ENCODE measurements at places on chromosomes 7 and 10. TPM values are rescaled to one million over a fixed set of nuclear protein-coding genes. Genes with fewer than 3 reads are reported as not detected.

- DNase-seq: no peak
- H3K27me3 ChIP-seq: no peaks in the 10 kb centered on the region
- no peak overlapping the region for H3K27ac ChIP-seq
- H3K4me1 ChIP-seq: no peaks in the 10 kb centered on the region
- no peaks in the 10 kb centered on the region for H3K36me3 ChIP-seq
Observed at GRCh38 chr7:95861041-95861440, 88.7 kb downstream of the DYNC1I1 start.

GRCh38 chr7:39429421-39429820, 136.8 kb upstream of the YAE1 start:
- H3K4me1 ChIP-seq: no peaks in the 10 kb centered on the region
- no peak overlapping the region for H3K4me3 ChIP-seq
- DNase-seq: no peak
- no peaks in the 10 kb centered on the region for H3K36me3 ChIP-seq

- no peaks in the 10 kb centered on the region for H3K36me3 ChIP-seq
- H3K4me1 ChIP-seq: no peaks in the 10 kb centered on the region
- no peak for DNase-seq
Observed at GRCh38 chr10:107665459-107665858, 501.0 kb upstream of the SORCS1 start.

GRCh38 chr10:117112220-117112619, 25.9 kb downstream of the VAX1 start:
- H3K4me3 ChIP-seq: no peak overlapping the region
- H3K4me1 ChIP-seq: no peaks in the 10 kb centered on the region
- peaks cover 2% of the 10 kb centered on the region for H3K27me3 ChIP-seq
- no peak overlapping the region for H3K27ac ChIP-seq
- H3K36me3 ChIP-seq: no peaks in the 10 kb centered on the region
- DNase-seq: no peak

GRCh38 chr7:38561166-38561565, 70.0 kb downstream of the AMPH start:
- H3K27me3 ChIP-seq: peaks cover 9% of the 10 kb centered on the region
- DNase-seq: no peak
- H3K4me3 ChIP-seq: no peak overlapping the region
- H3K36me3 ChIP-seq: no peaks in the 10 kb centered on the region
- H3K4me1 ChIP-seq: no peaks in the 10 kb centered on the region
- H3K27ac ChIP-seq: no peak overlapping the region

DNA sequence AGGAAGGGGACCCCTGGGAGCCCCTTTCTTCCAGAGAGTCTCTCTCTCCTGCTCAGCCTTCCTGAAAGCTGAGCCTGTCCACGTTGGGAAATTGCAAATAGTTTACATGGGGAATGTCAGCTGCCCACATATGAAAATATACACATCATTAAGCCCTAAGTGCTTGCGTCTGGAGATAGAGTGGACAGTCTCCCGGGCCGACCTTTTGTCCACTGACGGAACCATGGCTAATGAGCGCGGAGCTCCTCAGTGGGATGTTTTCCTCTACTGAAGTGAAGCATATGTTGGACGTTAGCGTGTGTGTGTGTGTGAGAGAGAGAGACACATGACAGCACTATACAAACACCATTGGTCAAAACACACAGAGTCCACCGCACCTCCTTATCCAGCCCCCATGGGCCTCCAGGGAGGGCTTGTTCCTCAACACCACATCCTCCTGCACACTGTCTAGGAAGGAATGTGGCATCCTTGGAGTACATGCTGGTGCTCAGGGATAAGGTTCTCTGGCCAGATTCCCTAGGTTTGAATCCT, 128.4 kb downstream of the RGS10 start:
- H3K36me3 ChIP-seq: peaks cover 4% of the 10 kb centered on the region
- DNase-seq: no peak
- no peak overlapping the region for H3K27ac ChIP-seq
- H3K27me3 ChIP-seq: no peaks in the 10 kb centered on the region
- no peaks in the 10 kb centered on the region for H3K4me1 ChIP-seq

DNA sequence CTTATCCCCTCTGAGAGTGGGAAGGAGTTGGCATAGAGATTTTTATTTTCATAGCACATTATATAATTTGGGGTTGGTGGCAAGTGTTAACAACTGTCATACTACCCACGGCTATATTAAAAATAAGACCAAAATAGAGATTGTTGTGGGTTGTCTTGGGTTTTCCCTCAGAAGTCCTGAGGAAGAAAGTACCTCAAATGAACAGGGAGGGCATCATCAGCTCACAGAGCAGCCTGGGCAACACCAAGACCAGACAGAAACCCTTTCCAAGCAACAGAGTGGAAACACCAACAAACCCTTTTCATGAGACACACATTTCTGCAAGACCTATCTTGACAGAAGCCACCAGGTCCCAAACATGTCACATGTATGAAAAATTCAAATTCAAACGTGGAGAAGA, 121.2 kb downstream of the GLI3 start:
- H3K27me3 ChIP-seq: no peaks in the 10 kb centered on the region
- H3K4me1 ChIP-seq: no peaks in the 10 kb centered on the region
- H3K4me3 ChIP-seq: no peak overlapping the region
- no peak for DNase-seq
- no peaks in the 10 kb centered on the region for H3K36me3 ChIP-seq
- H3K27ac ChIP-seq: no peak overlapping the region

DNA sequence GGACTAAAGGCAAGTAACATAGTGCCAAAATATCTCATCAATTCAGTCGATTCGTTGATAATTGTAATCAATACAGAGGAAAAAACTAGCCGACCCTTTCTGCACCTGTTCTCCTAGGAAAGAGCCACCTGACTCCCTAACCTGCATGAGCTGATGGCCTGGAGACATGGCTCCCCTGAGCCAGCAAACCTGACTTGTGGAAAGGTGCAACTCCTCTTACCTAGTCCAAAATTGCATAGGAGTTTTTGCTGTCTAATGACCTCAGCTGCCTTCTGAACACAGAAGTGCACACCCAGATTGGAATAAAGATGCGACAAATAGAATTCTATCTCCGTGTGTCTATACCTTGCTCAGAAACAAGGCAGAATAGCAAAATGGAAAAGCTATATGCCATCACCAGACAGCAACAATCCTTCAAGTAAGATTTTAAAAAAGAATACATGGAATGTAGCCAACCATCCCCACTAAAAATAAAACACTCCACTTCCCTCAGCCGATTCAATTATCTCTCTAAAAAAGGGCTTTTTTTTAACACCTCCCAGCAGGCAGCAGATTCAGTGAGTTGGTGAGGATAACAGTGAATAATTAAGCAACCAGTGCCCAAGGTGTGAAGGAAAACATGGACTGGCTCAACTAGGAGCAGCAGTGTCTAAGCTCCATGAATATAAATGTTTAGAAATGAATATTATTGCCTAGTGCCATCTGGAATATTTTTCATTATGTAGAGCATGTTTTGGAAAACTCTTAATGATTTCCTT, 26.6 kb upstream of the LMTK2 start:
- H3K4me1 ChIP-seq: no peaks in the 10 kb centered on the region
- no peak overlapping the region for H3K27ac ChIP-seq
- no peaks in the 10 kb centered on the region for H3K27me3 ChIP-seq

DNA sequence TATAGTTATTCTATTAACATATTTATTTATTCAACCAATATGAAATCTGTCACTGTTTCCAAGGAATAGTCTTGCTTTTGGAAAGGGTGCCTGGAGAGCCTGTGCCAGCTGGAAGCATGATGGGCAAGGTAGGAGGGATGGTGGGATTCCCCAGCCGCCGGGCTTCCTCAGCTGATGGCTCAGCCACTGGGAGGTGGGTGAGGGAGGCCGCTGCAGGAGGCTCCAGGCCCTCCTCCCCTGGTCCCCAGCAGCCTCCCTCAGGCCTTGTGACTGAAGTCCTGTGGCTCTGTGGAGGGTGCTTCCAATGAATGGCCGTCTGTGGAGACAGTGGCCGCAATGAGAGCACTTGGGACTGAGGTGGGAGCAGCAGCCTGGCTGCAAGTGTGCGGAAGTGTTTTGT, 27.0 kb downstream of the SPAG6 start:
- H3K36me3 ChIP-seq: no peaks in the 10 kb centered on the region
- no peak overlapping the region for H3K27ac ChIP-seq
- no peak for DNase-seq
- H3K27me3 ChIP-seq: no peaks in the 10 kb centered on the region
- no peak overlapping the region for H3K4me3 ChIP-seq

DNA sequence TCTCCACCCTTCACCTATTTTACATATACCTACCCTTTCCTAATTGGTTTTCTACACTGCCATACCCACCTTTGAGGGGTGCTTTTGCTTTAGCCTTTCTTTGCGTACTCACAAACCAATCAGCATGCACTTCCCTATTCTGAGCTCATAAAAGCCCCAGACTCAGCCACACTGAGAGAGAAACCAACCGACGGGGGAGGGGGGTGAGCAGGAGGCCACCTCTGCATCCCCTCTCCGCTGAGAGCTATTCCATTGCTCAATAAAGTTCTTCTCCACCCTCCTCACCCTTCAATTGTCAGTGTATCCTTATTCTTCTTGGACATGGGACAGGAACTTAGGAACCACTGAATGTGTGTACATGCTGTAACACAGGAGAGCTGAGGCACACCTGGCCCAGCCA, 9.0 kb upstream of the FKBP9 start:
- H3K4me1 ChIP-seq: no peaks in the 10 kb centered on the region
- H3K36me3 ChIP-seq: peaks cover 5% of the 10 kb centered on the region
- H3K27ac ChIP-seq: no peak overlapping the region

- H3K4me3 ChIP-seq: no peak overlapping the region
- H3K36me3 ChIP-seq: no peaks in the 10 kb centered on the region
- no peaks in the 10 kb centered on the region for H3K27me3 ChIP-seq
- DNase-seq: no peak
Observed at GRCh38 chr10:98257961-98258360, 10.0 kb downstream of the LOXL4 start.

DNA sequence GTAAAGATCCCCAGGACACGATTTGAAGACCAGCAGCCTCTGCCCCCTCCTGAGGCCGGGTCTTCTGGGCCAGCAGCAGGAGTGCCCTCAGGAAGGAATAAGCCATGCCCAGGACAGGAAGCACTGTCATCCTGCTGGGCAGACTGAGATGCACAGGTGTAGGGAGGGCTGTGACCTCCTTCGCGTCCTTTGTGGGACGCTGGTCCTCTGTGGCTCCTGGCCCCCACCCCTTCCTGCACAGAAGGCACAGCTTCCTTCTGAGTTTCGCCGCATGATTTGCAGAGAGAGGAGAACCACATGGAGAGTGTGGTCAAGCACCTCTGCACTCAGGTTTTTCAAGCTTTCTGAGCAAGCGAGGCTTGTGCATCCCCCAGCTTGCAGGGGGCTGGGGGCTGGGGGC, 112.7 kb downstream of the RGS10 start:
- H3K36me3 ChIP-seq: peaks cover 66% of the 10 kb centered on the region
- H3K4me3 ChIP-seq: no peak overlapping the region
- H3K27ac ChIP-seq: no peak overlapping the region
- H3K4me1 ChIP-seq: peaks cover 7% of the 10 kb centered on the region
- no peaks in the 10 kb centered on the region for H3K27me3 ChIP-seq
- no peak for DNase-seq

DNA sequence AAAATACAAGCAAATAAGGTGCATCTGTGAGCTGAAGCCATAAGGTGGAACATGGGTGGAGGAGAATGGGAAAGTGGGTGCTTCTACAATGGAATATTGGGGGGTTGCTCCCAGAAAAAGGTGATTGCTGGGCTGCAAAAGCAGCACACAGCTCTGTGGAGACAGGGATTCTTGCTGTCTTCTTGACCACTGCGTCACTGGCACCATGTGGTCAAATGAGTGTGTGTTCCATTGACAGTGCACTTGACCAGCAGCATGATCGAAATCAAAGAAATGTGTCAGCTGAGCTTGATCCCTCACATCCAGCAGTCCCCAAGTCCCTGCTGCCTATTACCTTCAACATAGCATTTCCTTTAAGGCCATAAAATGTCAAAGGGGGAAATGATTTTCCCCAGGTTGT, 56.2 kb downstream of the GPR26 start:
- DNase-seq: no peak
- no peak overlapping the region for H3K4me3 ChIP-seq
- no peaks in the 10 kb centered on the region for H3K27me3 ChIP-seq
- no peaks in the 10 kb centered on the region for H3K4me1 ChIP-seq

DNA sequence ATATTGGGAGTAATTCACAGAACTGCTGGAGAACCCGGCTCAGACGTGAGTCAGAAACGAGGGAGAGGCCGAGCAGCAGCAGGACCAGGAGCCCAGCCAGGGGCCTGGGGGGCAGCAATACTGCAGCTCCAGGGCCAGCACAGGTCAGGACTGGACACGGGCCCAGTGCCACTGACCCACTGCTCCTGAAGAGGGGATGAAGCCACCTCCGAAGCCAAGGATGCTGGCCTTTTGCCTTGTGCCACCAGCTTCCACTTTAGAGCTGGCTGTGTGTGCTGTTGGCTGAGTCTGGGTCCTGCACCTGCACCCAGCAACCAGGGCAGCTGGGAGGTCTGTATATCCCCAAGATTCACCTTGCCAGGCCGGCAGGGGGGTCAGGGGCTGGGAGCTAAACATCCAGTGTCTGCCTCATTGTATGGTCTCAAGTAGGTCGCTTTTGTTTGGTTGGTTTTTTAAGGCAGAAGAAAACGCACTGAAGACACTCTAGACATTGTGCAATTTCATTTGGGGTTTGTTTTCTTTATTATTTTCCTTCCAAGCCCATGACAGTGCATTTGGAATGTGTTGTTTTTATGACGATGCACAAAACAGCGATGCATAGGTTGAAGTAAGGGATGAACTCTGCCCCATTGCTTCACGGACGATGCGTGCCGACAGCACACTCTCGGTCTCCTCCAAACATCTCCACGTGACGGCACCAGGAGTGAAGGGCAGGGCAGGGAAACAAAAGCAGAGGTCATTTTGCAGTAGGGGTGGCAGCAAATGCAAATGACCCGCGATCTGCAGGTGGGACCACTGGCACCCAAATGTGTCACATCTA, 27.7 kb upstream of the INSIG1 start:
- no peak overlapping the region for H3K27ac ChIP-seq
- no peaks in the 10 kb centered on the region for H3K27me3 ChIP-seq

- H3K36me3 ChIP-seq: no peaks in the 10 kb centered on the region
- peaks cover 4% of the 10 kb centered on the region for H3K27me3 ChIP-seq
Observed at GRCh38 chr10:130412317-130412716, 276.1 kb downstream of the GLRX3 start.

GRCh38 chr10:121947343-121948330, 19.8 kb upstream of the ATE1 start:
- H3K4me3 ChIP-seq: no peak overlapping the region
- H3K27ac ChIP-seq: no peak overlapping the region
- H3K27me3 ChIP-seq: no peaks in the 10 kb centered on the region
- no peak for DNase-seq
- H3K36me3 ChIP-seq: no peaks in the 10 kb centered on the region

GRCh38 chr10:60375293-60376004, 14.2 kb downstream of the ANK3 start:
- no peak overlapping the region for H3K4me3 ChIP-seq
- no peaks in the 10 kb centered on the region for H3K27me3 ChIP-seq
- DNase-seq: no peak
- H3K36me3 ChIP-seq: no peaks in the 10 kb centered on the region

- H3K27me3 ChIP-seq: peaks cover 22% of the 10 kb centered on the region
- no peak overlapping the region for H3K27ac ChIP-seq
- no peak for DNase-seq
- H3K4me1 ChIP-seq: no peaks in the 10 kb centered on the region
- no peaks in the 10 kb centered on the region for H3K36me3 ChIP-seq
- H3K4me3 ChIP-seq: no peak overlapping the region
Observed at GRCh38 chr10:80350251-80350650, 6.3 kb downstream of the DYDC1 start.

The EGR2 gene
- 126 TPM for total RNA-seq

The CAV1 gene
- 0.57 TPM for total RNA-seq

The CDK1 gene
- 89.1 TPM for total RNA-seq

The TMEM130 gene
- total RNA-seq: not detected

The OR9A2 gene
- total RNA-seq: 0.30 TPM

The SLC18A3 gene
- 0.32 TPM for total RNA-seq

The HTR5A gene
- not detected for total RNA-seq

The HKDC1 gene
- 0.11 TPM for total RNA-seq

The VSTM4 gene
- total RNA-seq: 0.57 TPM
